ENCODE measurements at places on chromosomes 11 and 22.

DNA sequence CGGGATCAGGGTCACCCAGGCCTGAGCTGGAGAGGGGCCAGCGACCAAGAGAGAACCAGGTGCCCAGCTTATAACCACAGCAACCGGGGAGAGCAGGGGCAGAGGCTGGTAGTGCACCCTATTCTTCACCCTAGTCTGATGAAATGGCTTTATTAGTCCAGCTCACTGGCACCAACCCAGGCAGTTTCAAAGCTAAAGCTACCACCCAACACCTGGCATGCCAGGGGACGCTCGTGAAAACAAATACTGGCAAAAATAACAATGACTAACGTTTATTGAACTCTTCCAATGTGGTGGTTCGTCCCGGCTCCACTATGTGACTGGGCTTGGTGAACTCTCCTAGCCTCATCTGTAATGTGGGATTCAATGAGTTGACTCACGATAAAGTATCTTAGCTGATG lies 30.6 kb downstream of the SCGB1A1 start:
- DNase-seq: no peak

- DNase-seq: no peak
Measured at GRCh38 chr11:12270215-12270797, 107.1 kb upstream of the PARVA start.

DNA sequence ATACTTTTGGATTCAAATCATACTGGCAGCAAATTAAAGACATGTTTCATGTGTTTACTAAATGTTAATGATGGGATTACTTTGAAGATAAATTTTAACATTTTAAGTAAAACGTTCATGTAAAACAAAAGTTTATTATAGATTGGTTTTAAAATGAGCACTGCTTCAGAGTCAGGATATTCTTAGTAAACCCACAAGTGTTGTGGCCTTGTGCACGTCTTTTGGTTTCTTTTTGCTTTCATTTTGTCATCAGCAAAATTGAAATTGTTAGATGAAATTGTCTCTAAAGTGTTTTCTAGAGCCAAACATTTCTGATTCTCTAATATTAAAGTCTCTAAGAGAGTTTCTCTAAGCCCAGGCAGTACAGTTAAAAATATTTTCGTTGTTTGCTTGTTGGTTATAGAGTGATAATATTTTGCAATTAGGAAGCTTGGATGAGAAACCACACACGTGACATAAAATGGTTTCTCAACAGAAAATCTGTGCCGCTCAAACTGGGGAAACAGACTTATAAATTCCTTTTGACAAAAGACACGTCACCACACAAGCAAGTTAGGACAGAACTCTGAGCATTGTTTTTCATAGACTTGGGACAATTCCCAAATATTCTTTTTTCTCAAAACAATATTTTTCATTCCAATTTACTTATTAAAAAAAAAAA lies 164.4 kb downstream of the TEAD1 start:
- DNase-seq: no peak

DNA sequence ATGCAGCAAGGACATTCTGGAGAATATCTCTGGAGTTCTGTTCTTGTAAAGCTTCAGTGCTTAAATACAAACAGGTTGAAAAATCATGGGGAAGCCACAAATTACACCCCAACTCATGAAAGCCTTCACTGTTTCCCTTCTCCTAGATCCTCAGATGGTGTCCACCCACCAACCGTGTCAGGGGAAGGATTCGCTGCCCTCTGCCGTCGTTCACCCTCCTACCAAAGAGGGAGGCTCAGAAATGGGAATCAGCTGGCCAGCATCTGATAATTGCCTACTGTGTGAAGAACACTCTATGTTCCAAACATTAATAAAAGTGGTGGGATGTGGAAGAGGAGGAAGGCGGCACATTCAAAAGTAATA lies 7.4 kb upstream of the HEPACAM start:
- DNase-seq: no peak

GRCh38 chr11:33909150-33909549 lies 17.3 kb upstream of the LMO2 start:
- no peak for DNase-seq

Measured in astrocyte of the cerebellum (primary cell).